ENCODE measurements at places on chromosomes 3 and 15.

DNA sequence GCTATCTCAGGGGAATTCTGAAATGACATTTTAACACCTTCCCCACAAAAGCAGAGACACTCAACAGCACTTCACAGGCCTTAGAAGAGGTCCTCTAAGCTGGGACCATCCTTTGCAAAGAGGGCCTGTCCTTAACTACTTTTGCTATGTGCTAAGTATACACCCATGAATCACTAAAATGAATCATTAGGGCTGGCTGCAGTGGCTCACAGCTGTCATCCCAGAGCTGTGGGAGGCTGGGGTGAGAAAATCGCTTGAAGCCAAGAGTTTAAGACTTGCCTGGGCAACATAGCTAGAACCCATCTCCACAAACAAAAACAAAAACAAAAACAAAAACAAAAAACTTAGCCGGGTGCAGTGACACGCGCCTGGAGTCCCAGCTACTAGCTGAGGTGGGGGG, 53.9 kb upstream of the MELTF start:
- DNase-seq = no peak

- no peak for DNase-seq
These were observed 22.4 kb downstream of the GJD2 start for GRCh38 chr15:34732430-34732829.

- DNase-seq = no peak
These were observed 44.1 kb upstream of the ICE2 start for GRCh38 chr15:60523056-60523455.

DNA sequence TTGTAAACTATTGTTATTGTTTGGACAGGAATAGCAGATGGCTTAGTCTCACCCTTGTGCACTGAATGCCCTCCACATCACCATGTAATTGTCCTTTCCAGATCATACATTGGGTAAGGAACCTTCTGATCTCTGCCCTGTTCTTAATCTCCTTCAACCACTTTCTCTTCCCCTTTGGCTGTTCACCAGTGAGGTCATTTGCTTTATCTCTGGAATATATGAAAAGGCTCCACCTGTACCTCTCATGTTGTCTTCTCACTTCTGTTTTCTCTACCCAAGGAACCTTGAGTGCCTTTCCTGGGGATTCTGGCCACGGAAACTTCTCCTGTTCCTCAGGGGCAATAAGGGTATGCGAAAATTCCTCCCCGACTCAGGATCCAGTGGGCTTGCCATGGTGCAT, 28.5 kb downstream of the MCTP2 start:
- no peak for DNase-seq

- DNase-seq = no peak
These were observed 91.6 kb downstream of the SCN11A start for GRCh38 chr3:38960042-38960622.

- no peak for DNase-seq
These were observed 294.8 kb downstream of the MCTP2 start for GRCh38 chr15:94526071-94526689.

GRCh38 chr3:15157441-15157840, 48.6 kb upstream of the CAPN7 start:
- DNase-seq = no peak

GRCh38 chr15:61906961-61907752, 153.1 kb downstream of the VPS13C start:
- DNase-seq = no peak

DNA sequence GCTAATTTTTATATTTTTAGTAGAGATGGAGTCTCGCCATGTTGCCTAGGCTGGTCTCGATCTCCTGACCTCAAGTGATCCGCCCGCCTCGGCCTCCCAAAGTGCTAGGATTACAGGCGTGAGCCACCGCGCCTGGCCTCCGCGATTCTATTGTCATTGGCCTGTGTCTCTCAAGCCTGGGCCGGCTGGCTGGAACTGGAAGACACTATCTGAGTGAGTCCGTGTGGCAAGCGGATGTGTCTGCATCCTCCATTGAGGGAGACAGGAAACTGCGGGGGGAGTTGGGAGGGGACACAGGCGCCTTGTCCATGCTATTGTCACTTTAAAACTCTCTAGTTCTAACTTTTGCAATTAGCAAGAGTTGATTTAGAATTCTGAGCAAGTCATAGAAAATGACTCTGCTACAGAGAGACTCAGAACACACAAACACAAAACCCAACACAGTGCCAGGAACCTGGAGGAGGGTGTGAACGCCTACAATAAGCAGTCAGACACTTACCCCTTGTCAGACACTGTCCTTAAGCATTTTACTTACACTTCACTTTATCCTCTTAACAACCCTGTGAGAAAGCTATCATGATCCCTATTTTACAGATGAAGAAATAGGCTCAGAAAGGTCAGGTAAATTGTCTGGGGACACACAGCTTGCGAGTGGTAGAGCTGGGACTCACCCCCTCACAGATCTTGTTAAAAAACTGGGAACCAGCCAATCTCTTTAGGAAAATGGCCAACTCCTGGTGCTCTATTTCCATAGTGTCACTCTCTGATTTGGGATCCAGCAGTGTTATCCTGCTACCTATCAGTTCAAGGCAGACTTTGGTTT, 38.7 kb downstream of the ANP32A start:
- no peak for DNase-seq

DNA sequence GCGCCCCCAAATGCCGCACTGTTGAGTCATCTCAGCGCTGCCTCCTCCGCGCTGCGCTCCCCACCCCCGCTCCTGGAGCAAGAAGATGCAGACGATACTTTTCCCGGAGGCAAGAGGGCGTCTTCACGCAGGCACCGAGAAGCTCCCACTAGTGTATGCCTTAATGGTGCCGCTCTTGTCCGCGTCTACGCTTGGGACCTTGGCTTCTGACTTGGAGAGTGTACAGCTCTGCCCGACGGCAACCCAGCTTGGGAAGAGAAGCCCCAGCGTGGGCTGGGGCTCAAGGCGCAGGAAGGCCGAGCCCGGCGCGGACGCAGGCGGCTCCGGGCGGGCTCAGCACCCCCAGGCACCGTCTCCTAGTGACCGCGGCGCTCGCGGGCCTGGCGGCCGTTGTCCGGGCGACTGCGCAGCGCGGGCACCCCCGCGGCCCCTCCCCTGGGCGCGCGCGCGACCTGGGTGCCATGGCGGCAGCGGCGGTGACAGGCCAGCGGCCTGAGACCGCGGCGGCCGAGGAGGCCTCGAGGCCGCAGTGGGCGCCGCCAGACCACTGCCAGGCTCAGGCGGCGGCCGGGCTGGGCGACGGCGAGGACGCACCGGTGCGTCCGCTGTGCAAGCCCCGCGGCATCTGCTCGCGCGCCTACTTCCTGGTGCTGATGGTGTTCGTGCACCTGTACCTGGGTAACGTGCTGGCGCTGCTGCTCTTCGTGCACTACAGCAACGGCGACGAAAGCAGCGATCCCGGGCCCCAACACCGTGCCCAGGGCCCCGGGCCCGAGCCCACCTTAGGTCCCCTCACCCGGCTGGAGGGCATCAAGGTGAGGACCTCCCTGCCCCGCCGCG, at the start of gene P4HTM:
Gene P4HTM (plus strand): TSS at position 446 of the 840 bp plus-strand sequence. CDS start 16 bp downstream, at position 462.
- peak; percentile 61 for DNase-seq

GRCh38 chr3:138434276-138434874, at the start of gene ESYT3:
Gene ESYT3, plus strand, starts transcription at chr3:138434616. Its CDS starts 183 bp downstream, at chr3:138434799.
- no peak for DNase-seq

DNA sequence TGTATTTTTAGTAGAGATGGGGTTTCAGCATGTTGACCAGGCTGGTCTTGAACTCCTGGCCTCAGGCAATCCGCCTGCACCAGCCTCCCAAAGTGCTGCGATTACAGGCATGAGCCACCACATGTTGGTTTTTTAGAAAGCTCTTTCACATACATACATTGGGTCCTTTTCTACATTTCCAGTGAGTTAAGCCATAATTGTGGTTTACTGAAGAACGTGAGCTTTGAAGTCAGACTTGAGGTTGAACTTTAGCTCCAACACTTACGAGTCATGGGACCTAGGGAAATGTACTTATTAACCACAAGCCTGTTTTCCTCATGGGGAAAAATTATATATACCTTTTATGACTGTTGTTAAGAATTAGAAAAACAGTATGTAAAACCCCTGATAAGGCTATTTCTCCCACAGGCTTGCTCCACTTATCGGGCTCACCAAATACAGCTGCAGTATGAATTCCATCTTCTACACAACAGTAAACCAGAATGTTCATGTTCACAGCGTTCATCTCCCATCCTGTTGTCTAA, 39.0 kb downstream of the GPR160 start:
- DNase-seq = no peak

GRCh38 chr3:11552289-11553264, 91.1 kb downstream of the VGLL4 start:
- no peak for DNase-seq
